ENCODE measurements at places on chromosomes 7 and 10.

- no peak for DNase-seq
Measured at GRCh38 chr10:95716866-95717265, 23.1 kb upstream of the TCTN3 start.

DNA sequence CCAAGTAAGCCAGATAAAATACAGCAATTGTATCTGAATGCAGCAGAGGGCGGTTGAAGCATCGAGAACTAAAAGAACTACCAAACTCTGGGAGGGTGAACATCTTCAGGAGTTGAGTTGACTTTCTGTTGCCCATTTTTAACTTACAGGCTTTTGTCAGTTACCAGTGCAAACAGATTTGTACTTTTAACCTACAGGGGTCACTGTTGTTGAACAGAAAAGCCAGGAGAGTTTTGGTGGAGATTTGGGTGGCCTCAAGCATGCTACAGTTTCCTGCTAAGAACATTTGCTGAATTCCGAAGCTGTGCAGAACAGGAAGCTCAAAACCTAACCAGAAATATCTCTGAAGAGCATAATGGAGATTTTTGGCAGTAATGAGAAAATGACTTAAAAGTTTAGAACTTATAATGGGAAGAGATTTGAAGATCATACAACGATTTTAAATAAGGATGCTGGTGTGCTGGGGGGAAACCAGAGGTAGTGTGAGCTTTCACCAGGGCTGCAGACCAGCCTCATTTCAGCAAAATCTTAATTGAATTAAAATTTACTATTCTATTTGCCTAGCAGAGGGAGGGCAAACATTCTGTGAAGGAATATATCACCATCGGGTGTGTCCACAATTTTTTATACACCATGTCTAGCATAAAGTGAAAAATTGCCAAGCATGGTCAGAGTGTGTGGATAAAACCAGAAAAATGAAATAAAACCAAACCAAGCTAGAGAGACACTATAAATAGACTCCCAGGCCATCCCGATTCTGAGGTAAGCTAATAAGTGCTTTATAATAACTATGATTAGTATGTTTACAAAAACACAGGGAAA, 208.6 kb upstream of the CCDC6 start:
- DNase-seq: peak; percentile 29

DNA sequence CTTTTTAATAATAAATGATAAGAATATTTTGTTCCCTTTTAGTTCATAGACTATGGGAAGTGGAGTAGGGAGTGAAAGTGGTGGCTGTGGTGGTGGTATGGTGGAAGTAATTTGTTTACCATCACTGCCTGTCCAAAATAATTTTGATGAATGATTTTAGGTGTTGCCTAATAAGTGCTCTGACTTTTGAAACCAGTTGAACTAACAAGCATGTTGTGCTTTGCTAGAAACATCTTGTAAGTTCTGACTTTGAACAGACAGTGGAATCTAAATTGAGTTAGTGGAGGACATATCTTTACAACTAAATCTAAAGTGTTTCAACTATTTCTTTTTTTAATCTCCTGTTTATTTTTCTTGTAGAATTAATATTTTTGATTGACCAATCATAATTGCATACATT, 49.7 kb downstream of the ZEB1 start:
- no peak for DNase-seq

DNA sequence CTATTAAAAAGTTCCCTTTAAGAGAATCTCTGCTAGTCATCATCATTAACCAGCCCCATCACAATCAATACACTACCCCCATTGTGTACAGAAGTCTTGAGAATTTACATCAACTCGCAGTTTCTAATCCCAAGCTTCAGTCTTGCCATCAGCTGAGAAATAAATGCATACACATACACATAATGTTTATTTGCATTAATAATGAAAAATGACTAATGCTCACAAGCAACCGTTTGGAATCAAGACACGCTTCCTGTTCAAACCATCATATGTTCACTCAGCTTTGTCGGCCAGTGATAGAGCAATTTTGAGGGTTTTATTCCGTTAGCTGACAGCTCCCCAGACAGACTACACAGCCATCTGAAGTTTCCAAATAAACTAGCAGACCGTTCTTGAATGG, 287.1 kb downstream of the SFMBT2 start:
- DNase-seq: no peak

DNA sequence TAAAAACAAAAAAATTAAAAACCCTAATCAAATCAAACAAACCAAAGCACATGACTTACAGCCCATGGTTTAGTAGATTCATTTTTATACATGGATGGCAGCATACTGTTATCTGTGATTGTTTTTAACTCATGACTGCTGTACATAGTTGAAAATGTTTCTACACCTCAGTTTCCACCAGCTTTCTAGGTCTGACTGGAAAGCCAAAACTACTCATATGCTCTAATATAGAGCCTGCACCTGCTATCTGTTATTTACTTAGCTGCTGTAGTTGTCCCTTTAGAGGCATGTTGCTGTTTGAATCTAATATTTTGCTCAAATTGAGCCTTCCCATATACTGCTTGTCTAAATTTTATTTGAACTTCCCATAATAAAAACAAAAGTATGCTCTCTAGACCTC, 289.9 kb upstream of the LRRN3 start:
- no peak for DNase-seq

- DNase-seq: no peak
Measured at GRCh38 chr10:124259139-124259825, 159.4 kb downstream of the OAT start.

- no peak for DNase-seq
Measured at GRCh38 chr10:22158426-22158825, 59.4 kb downstream of the EBLN1 start.

DNA sequence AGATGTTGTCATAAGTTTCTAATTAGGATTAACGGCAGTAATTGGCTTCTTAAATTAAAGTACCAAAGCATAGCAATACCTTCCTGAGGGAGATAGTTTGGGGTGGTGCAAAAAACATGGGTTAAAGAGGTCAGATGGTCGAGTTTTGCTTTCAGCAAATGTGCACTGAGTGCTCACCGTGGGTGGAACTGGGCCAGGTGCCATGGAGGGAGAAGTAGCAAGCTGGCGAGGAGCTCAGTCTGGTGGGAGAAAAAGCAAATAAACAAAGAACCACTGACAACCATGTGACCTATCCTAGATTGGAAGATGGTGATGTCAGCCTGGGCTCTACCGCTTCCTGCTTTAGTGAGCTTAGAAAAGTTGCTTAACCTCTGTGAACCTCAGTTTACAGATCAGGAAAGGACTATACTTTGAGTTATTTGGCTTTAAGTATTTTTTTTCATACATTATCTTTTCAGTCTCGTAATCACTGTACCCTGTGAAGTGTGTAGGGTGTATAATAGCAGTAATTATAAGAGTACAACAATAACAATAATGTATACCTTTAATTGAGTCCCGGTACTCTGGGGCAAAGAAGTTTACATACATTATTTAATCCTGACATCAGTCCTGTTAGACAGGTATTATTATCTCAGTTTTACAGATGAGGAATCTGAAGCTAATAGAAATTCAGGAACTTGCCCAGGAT, 69.0 kb upstream of the PDCD4 start:
- peak; percentile 52 for DNase-seq

DNA sequence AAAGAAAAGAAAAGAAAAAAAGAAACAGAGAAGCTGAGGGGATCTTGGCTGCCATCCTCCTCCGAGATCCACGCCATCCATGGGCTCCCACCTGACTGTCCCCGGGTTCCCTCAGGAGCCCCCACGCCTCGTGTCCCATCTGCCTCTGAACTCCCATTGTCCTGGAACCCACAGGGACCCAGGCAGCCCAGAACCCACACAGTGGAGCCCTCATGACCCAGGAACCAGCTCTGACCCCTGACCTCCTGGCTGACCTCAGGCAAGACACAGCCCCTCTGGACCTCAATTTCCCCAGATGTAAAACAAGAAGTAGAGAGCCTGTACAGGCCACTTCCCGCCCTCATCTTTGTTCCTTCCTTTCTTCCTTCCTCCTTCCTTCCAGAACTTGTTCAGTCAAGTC, 40.4 kb downstream of the RASGEF1A start:
- no peak for DNase-seq

- DNase-seq: no peak
Measured at GRCh38 chr10:132837905-132838304, 52.0 kb upstream of the NKX6-2 start.

DNA sequence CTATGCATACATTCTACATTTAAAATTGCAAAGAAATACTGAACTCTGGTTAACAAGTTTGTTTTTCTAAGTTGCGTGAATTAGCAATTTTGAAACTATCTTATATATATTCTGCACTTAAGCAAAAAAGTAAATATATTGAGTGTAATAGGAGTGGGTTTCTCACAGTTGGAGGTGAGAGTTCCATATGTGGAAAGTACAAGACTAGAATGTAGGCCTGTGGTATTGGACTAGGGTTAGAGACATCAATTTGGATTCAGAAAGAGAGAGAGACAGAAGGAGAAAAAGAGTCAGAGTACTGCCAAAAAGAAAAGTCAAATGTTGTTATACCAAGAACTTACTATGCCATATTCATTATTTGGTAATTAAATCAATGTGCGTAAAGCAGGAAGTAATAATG, 47.3 kb upstream of the ITGB8 start:
- no peak for DNase-seq

GRCh38 chr10:59995862-59996261, 89.5 kb upstream of the CCDC6 start:
- DNase-seq: no peak

DNA sequence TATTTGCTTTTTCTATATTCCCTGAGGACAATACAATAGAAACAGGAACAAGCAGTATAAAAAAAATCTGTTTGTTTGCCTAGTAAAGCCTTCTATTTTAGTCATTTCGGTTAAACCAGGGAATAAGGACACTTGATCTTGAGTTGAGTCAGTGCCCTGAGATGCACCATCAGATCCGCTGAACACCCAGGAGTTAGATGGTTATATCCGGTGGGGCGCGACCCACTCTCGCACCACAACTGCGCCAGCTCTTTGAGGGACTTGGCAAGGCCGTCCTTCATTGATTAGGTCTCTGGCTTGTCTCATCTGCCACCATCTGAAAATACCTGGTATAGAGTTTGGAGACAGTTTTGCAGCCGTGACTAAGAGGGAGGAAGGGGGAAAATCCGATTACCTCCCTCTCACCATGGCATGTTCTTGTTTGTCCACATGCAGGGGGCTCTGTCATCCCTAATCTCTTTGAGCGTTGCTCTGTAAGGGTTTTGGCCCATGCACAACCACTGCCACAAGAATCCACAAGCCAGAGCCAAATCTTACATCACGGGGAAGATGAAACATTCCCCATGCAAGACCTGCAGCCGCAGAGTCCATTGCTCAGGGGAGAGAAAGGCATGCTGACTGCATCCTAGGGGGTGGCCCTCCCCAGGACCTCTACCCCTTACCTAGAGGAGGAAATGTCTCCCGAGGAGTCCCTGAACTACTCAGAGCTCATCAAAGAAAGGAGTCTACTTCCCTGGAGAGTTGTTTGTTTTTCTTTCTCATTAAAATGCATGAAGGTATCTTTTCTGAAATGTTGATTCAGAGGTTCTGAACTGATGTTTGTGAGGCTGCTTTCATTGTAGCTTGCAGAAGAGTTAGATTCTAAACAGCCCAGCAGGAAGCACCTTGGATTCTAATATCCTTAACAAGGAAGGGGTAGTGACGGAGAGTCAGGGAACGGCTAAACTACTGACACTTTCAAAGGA, 101.6 kb upstream of the FAM171A1 start:
- no peak for DNase-seq

GRCh38 chr7:33072471-33072870, 9.9 kb upstream of the NT5C3A start:
- DNase-seq: no peak

- DNase-seq: no peak
Measured at GRCh38 chr10:114856544-114857287, 35.1 kb downstream of the FHIP2A start.

DNA sequence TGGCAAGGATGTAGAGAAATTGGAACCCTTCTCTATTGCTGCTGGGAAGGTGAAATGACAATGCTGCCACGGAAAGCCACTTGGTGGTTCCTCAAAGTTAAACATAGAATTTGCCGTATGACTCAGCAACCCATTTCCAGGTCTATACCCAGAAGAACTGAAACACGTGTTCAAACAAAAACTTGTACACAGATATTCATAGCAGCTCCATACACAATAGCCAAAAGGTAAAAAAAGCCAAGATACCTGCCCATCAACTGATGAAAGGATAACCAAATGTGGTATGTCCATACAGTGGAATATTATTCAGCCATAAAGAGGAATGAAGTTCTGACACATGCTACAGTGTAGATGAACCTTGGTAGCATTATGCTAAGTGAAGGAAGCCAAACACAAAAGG, 39.1 kb downstream of the LHPP start:
- DNase-seq: no peak

- DNase-seq: peak; percentile 53
Measured at GRCh38 chr10:123573236-123574108, 92.7 kb upstream of the GPR26 start.

DNA sequence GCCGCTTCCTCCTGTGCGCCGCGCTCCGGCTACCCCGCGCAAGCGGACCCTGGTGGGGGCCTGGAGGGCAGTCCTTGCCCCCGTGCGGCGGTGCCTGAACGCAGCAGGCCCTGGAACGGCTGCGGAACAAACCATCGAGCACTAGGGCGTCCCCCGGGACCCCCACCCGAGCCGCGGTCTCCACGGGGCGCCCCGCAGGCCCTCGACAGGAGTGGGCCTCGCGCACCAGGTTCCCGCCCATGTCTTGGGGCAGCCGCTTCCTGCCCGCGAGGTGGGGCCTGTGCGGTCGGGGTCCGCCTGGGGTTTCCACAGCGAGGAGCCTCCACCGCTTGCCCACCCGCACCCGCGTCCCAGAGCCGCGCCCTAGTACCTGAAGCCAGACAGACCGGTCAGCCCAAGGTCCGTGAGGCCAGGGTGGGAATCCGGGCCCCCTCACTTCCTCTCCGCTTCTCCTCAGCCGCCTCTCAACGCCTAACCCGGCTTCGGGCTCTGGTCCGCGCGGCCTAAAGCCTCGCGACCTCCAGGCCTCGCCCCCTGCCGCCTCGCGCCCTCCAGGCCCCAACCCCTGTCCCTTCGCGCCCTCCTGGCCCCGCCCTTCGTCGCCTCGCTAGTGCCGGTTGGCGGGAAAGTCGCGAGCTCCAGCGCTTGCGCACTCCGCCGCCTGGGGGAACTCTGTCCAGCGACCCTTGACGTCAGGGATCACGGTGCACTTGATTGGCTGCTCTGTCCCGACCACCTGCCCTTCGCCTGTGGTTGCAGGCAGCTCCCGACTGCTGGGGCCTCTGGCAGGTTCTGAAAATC, 7.0 kb upstream of the GBX1 start:
- peak; percentile 66 for DNase-seq

DNA sequence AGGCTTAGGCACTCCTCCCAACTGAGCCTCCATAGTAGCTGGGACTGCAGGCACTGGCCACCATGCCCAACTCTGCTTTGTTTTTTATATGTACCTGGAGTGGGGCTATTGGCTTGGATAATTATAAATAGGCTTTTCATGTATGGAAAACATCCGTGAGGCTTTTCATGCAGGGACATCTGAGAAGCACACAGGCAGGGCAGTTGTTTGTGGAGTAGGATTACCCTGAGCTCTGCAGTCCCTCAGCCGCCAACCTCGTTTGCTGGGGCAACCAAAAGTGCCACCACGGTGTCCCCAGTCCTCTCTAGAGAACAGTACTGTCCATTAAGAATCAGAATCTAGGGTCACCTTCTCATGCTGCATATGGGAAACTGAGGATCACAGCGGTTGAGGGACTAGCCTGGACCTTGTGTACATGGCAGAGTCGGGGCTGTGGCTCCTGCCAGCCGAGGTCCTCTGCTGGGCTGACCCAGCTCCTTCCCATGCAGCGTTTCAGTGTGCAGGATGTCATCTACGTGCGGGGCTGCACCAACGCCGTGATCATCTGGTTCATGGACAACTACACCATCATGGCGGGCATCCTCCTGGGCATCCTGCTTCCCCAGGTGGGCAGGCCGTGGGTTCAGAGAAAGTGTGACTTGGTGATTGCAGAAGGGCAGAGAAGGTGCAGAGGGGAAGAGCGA, 54.5 kb downstream of the TSPAN15 start:
- no peak for DNase-seq

- no peak for DNase-seq
Measured at GRCh38 chr7:3080106-3080505, 36.4 kb upstream of the CARD11 start.
